ENCODE measurements at places on chromosomes 13 and 19. TPM values are rescaled to one million over a fixed set of nuclear protein-coding genes. Genes with fewer than 3 reads are reported as not detected.
A peak's percentile ranks its signal among the peaks of the same experiment; 100 is the strongest.

The ELANE gene
- total RNA-seq, result not detected

The FAM98C gene
- total RNA-seq, result 45.6 TPM

The KLK4 gene
- total RNA-seq, result not detected

The ATXN8OS gene
- total RNA-seq, result not detected

The CFAP97D2 gene
- not detected for total RNA-seq

The CEACAM3 gene
- not detected for total RNA-seq

The ZNF562 gene
- 20.3 TPM for total RNA-seq

The NFIX gene
- total RNA-seq, result 200 TPM

The NTN5 gene
- total RNA-seq, result 0.89 TPM

DNA sequence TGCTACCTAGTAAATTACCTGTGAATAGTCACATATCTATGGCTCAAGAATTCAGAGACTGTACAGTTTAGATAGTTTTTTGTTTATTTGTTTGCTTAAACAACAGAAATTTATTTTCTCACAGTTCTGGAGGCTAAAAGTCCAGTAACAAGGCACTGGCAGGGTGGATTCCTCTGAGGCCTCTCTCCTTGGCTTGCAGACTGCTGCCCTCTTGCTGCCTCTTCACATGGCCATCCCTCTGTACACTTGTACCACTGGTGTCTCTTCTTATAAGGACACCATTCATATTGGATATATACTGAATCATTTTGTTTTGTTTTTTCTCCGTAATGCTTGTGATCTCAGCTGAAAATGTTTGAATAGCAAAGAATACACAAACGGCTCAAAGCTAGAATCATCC is 56.4 kb upstream of the MIR17HG start:
- DNase-seq, result no peak

DNA sequence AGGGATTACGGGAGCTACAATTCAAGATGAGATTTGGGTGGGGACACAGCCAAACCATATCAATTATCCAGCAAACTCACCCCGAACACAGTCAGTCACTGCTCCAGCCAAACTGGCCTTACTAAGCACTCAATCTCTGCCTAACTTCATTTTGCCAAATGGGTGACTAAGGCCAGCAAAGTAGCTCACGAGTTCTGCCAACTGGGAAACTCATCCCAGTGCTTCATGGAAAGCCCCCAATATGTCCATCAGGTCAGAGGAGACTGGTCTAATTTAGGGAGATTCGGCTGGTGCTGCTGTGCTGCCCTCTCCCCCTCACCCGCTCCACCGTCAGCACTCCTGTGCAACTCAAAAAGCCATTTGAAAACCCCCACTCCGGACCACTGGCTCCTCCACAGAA is 324.0 kb downstream of the FOXO1 start:
- no peak for DNase-seq

DNA sequence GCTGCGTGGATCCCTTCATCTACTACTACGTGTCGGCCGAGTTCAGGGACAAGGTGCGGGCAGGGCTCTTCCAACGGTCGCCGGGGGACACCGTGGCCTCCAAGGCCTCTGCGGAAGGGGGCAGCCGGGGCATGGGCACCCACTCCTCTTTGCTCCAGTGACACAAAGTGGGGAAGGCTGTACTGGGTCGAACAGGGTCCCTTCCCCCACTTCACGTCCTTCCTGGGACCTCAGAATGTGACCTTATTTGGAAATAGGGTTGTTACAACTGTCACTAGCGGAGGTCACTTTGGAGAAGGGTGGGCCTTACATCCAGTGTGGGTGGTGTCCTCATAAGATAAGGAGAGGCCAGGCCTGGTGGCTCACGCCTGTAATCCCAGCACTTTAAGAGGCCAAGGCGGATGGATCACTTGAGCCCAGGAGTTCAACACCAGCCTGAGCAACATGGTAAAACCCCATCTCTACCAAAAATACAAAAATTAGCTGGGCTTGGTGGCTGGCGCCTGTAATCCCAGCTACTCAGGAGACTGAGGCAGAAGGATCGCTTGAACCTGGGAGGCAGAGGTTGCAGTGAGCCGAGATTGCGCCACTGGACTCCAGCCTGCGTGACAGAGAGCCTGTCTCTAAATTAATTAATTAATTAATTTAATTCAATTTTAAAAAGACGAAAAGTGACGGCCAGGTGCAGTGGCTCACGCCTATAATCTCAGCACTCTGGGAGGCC is 1.8 kb downstream of the F2RL3 start:
- no peak for DNase-seq

- no peak for DNase-seq
These were observed 21.0 kb upstream of the DPP9 start for GRCh38 chr19:4744451-4745174.

DNA sequence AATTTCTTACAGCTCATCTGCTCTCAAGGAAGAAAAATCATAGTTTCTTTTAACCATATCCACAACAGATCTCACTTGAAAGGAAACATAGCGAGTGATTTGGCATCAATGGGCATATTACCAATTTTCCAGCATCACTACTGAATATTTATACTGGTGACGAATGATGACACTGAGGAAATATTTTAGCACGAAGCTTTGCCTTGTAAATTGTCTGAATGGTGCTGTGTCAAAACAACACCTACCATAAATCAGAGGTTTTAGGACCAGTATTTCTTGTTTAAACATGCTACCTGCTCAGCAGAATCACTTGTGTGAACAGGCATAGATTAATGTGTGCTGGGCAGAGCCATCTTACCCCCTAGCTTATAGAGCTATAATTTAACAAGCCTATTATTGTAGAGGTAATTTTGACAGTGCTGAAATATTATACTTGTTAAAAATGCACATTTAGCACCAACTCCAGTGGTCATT is 146.8 kb downstream of the ABCC4 start:
- DNase-seq, result no peak

GRCh38 chr13:73372666-73373627 is 314.1 kb downstream of the KLF5 start:
- no peak for DNase-seq

- DNase-seq, result no peak
These were observed 11.6 kb upstream of the CLDN10 start for GRCh38 chr13:95540888-95541287.

DNA sequence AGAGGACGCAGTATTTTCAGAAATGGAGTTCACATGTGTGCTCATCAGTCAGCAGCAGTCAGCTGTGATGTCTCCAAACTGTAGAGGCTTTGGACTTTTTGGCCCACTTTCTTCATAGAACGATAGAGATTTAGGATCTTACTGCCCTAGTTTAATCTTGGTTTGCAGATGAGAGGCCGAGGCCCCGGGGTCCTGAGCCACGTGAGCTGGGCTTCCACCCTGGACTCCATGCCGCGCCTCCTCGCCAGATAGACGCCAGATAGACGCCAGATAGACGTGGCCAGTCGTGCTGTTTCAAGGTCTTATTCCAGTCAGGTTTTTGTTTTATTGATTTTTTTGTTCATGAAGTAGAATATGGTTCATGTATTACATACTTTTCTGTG is 11.7 kb upstream of the MCF2L start:
- peak; percentile 44 for DNase-seq

DNA sequence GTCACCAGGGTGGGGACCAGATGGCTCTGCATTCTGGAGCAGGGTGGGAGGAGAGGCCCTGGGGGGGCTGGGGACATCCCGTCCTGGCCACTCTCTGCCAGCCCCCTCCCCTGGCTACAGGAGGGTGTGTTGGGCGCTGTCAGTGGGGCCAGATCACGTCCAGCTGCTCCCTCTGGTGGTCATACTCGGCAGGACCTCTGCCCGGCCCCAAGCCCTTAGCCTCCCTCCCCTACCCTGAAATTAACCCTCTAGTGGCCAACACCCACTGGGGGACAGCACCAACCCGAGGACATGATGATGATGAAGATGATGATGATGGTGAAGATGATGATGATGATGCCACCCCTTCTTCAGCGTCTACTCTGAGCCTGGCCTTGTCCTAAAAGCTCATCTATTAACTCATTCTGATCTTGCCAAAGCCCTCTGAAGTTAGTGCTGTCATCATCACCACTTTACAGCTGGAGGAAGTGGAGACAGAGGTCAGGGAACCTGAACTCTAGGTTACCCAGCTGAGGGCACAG is 590 bp upstream of the LGI4 start:
- DNase-seq, result no peak

DNA sequence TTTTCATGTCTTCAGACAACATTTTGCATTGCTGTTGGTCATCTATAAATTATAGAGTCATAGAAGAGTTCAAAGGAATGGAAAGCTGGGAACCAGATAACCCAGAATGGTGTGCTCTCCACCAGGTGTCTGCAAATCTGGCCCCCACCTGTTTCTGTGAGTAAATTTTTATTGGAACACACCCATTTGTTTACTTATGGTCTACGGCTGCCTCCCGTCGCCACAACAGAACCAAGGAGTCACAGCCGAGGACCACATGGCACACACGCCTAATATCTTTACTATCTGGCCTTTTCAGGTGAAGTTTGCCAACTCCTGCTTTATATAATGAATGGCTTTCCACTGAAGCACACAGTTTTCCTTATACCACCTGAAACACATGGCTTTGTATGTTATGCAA is 58.2 kb downstream of the EFNB2 start:
- DNase-seq, result no peak

DNA sequence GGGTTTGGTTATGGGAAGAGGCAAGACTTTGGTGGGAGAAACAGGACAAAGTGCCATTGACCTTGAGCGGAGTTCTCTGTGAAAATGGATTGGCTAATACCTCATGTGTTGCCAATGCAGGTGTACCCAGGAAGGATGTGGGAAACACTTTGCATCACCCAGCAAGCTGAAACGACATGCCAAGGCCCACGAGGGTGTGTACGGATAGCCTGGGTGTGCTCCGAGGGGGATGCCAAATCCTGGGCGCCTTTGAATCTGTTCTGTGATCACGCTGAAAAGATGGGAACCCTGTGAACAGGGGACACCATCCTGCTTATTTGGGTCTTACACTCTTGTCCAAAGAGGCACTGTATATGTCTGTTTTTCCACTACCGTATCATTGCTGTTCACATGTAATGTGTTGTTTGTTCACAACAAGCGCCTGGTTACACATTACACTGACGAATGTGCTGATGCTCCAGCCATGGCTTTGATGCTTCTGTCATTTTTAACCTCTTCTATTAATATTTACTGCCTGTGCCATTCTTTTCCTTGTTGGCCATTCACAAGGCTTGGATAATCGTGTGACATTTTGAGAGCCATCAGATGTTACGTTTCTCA is 8.3 kb downstream of the GTF3A start:
- no peak for DNase-seq

DNA sequence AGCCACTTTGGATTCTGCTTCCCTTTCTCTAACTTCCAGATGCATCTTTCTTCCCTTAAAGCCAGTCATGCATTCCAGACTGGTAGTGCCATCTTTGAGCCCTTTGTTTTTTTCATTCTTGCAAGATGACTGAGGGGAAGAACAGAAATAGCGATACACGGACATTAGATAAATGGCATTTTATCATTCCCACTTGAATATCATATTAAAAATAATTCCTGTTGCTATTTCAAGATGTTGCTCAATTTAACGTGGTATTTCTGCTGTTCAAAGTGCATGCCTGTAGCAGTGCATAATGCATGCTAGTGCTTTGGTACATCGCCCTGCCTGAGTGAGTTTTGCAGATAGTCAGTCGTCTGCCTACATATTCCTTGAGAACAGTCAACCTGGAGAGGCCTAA is 140.6 kb upstream of the FRY start:
- no peak for DNase-seq

DNA sequence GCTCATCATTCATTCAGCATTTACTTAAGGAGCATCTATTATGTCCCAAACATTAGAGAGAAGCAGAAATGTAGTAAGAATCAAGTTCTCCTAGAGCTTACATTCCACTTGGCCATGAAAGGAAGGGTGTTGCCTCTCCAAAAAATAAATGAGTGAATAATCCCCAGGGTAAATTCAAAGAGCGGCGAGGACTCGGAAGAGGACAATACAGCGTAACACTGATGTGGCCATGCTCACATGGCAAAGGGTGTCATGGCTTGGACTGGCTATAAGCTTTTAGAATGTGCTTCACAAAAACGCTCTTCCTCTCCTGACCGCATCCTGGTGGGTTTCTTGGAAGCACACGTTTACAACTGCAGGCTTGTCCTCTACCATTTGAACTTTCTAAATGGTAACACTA is 290.2 kb downstream of the IRS2 start:
- no peak for DNase-seq

GRCh38 chr13:96768524-96768923 is 225.8 kb downstream of the OXGR1 start:
- no peak for DNase-seq

DNA sequence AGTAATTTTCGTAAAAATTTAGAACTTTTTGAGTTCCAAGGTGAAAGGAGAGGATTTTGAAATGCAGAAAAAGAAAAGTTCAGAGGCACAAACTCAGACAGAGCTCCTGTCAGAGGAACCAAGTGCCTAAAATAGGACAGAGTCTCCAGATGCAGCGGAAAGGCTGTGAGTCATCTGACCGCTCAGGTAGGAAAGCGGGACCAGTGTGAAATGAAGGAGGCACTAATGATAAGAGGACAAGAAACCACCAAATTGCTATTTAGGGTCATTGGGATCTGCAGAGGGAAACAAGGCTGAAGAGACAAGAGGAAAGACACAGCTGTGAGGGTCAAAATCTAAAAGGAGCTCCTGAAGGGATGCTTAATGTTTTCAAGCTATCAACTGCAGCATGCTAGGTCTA is 34.9 kb downstream of the IRS2 start:
- DNase-seq, result no peak

GRCh38 chr13:45464141-45464686 is 525 bp upstream of the COG3 start:
- no peak for DNase-seq

GRCh38 chr13:71773531-71773930 is 93.5 kb downstream of the DACH1 start:
- DNase-seq, result no peak

GRCh38 chr19:9008667-9009066 is 1.5 kb downstream of the MUC16 start:
- no peak for DNase-seq

DNA sequence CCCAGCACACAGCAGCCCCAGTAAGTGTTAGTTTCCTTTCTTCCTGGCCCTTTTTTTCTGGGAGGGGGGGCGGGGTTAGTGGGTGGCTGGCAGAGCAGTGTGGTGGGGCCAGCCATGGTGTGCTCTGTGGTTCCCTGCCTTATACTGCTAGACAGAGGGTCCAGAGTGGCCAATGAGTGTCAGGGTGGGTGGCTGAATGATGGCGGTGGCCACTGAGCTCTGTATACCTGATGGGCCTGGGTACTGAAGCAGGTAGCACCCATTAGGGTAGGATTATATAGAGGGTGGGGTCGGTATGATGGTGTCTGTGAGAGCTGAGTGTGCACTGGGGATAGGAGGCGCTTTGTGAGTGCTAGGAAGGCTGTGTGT is 13.8 kb downstream of the CIC start:
- no peak for DNase-seq

GRCh38 chr13:34216256-34216655 is 398.3 kb downstream of the RFC3 start:
- DNase-seq, result no peak

DNA sequence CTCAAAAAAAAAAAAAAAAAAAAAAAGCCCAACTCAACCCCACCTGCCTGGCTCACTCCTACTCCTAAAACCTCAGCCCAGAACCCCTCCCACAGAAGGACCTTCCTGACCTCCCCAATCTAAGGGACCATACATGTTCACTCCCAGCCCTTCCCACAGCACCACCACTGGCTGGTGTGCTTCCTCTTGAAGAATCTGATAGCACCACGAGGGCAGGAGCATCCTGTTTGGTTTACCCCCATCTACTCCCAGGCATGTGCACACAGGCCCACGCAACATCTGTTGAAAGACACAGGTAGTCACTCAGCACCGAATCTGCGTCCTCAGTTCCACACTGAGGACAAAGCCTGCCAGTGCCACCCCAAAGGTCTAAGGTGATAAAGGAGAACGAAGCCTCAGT is 8.2 kb downstream of the LATS2 start:
- DNase-seq, result no peak

Data from suprapubic skin (tissue), 4 donors.